ENCODE measurements at places on chromosomes 16 and 17.

DNA sequence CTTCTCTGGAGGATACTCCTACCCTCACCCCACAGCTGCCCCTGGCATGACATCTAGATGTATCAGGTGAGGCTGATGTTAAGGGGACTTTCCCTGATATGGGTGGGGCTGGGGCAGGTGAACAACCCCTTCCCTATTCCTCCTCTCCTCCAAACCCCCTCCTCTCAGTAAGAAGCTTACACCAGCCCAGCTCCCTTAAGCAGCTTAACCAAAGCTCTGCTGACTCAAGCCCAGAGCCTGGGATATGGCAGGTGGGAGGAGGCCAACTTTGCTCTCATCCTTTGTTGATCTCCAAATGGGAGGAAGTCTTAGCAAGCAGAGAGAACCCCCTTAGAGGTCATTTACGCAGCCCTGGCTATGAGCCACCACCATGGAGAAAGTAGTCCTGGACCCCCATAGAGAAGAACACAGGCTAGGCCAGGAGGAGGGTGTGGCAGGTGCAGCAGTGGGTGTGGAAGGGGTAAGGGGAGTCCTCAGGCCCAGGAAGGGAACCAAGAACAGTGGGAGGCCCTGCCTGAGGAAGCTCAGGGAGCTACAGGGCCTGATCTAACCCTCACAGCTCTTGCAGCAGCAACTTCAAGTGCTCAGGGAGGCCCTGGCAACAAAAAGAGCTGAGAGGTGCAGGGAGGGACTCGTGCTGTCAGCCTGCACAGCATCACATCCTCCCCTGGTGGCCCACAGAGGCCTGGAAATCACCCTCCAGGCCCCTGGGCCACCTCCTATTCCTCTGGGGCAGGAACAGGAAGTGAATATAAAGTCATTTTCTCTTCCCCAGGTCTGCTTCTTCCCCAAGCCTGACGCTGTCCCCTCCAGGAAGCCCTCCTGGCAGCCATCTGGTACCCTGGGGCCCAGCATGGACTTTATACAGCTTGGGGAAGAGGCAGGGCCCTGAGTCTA is 2.9 kb downstream of the UNC119 start:
- DNase-seq, result peak; percentile 34

GRCh38 chr16:79994418-79994817 is 393.9 kb upstream of the MAF start:
- DNase-seq, result no peak

- peak; percentile 43 for DNase-seq
Measured at GRCh38 chr17:34721326-34721725, 141.9 kb downstream of the TMEM132E start.

GRCh38 chr17:6713130-6713917 is at the start of gene SLC13A5:
Gene SLC13A5 (minus strand): TSS chr17:6713369. CDS start chr17:6713333, 36 bp downstream.
- DNase-seq, result no peak

DNA sequence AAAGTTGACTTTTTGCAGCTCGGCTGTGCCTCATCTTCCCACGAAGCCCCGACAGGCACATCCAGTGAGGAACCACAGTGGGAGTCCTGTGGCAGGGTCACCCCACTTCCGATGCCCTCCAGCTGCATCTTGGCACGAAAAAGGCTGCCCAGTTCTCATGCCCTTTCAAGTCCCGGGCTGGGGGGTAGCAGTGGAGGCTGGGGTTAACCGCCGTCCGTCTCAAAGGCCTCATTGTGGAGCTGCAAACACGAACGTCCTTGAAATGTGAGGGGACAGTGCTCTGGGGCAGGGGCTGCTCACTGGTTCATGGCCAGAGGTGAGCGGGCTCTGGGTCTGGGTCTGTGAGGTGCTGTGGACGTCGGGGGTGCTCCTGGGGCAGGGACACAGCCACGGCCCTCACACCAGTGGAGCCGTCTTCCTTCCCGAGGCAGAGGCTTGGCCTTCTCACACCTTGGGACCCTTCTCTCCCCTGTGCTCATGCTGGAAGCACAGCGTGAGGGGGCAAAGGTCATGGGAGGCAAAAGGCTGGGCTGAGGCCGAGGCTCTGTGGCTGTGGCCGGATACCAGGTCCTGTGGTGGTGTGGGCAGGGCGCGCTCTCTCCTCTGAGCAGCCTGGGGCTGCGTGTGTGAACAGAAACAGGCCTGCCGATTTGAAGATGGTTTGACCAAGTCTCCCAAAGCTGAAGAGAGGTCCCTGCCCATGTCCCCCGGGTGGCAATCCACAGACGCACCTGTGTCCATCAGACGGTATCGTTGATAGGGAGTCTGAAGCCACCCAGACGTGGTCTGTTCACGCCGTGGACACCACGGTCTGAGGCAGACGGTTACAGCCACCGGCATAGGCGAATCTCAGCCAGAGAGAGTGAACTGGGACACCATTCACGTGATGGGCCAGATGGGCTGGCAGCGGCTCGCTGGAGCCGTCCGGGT is 3.1 kb upstream of the MC1R start:
- no peak for DNase-seq

- DNase-seq, result no peak
Measured at GRCh38 chr17:65678546-65678945, 117.1 kb upstream of the AXIN2 start.

DNA sequence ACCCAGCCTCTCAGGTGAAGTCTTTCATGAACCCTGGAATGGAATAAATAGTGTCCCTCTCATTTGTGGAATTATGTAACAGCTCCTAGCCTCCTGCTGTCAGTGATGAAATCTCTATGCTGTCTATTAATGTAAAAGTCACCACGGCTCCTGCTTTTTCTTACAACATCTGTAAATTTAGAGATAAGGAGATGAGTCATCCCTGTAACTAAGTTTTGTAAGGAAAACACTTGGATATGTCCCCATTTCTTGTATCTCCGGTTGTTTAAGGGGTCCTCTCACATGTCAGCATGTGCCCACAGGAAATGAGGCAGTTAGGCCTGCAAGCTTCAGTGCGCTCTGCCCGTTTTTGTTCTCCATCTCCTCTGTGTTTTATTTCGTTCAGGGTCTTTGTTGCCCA is 2.8 kb upstream of the NAT9 start:
- DNase-seq, result no peak

DNA sequence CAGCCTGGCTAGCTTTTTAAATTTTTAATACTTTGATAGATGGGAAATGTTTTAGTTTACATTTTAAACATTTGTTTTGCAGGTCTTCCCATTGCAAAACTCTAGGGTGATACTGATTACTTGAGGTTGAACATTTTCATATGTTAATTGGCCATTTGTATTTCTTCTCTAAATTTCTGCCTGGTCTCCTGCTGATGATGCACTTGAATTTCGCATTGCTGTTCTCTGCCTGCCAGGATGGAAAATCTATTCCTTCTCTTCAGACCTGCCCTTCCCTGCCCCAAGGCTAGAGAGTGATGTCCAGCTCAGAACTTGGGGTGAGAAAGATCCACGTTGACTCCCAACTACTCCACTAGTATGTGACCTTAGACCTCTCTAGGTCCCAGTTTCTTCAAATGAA is 134.7 kb downstream of the PITPNC1 start:
- no peak for DNase-seq

GRCh38 chr17:39935909-39936308 is 8.4 kb downstream of the LRRC3C start:
- DNase-seq, result no peak

- DNase-seq, result no peak
Measured at GRCh38 chr16:75476817-75477216, 12.3 kb upstream of the TMEM170A start.

DNA sequence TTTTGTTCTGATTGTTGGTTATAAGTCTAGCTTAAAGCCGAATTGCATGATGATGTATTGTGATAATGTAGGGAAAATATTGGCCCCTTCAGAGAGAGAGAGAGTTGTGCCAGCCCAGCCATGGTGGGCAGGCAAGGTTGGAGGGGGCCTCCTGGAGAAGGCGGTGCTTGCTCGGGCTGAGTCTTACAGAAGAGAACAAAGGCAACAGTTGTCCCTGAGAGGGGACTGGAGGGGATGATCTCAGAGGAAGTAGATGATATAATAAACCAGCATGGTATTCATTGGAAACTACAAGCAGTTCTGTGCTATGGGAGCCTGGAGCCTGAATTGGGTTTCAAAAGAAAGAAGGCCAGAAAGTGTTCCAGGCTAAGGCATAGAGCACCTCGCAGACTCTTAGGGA is 173.8 kb downstream of the RPTOR start:
- no peak for DNase-seq

- no peak for DNase-seq
Measured at GRCh38 chr16:69839798-69840409, 77.8 kb downstream of the WWP2 start.

GRCh38 chr16:16175296-16175695 is 48.0 kb downstream of the ABCC6 start:
- DNase-seq, result no peak

DNA sequence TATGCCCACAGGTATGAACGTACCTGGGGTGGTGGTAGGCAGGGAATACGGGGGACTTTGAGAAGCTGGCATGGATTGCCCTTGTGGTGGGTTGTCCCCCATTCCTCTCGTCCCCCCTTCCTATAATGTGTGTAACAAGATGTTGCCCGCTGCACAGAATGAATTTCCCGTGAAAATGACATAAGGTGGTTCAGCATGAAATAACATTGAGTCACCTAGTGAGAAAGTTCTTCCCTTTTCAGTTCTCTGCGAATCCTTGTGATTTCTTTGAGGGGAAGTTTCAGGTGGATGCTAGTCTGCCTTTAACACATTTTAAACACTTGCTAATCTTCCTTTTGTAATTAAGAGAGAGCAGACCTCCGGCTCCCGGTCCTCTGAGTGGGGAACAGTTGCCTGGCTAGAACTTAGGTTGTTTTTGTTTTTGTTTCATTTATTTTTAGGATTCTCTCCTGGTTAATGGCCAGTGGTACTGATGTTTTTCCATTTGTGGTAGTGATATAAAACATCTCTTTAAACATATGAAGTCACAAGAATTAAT is 58.9 kb downstream of the RAP1GAP2 start:
- DNase-seq, result no peak

DNA sequence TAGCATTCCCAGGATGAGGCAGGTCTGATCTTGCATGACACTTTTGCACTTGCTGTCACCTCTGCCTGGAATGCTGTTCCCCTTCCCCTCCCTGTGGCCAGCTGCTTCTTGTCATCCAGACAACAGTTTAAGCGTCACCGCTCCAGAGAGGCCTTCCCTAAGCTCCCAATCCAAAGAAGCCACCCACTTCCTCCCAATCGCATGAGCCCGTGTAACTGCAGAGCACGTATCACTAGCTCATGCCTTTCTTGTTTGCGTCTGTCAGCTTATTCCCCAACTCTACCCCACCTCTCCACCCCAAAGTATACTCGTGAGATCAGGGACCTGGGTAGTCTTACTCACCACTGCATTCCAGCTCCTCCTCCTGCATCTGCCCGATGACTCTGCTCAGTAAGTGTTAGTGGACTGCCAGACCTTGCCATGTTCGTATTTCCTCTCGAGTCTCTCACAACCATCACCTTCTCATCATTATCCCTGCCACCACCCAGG is 92.8 kb downstream of the GAS7 start:
- DNase-seq, result no peak

- no peak for DNase-seq
Measured at GRCh38 chr17:864315-864714, 82.2 kb downstream of the MRM3 start.

GRCh38 chr16:51114382-51114781 is 36.7 kb downstream of the SALL1 start:
- no peak for DNase-seq

DNA sequence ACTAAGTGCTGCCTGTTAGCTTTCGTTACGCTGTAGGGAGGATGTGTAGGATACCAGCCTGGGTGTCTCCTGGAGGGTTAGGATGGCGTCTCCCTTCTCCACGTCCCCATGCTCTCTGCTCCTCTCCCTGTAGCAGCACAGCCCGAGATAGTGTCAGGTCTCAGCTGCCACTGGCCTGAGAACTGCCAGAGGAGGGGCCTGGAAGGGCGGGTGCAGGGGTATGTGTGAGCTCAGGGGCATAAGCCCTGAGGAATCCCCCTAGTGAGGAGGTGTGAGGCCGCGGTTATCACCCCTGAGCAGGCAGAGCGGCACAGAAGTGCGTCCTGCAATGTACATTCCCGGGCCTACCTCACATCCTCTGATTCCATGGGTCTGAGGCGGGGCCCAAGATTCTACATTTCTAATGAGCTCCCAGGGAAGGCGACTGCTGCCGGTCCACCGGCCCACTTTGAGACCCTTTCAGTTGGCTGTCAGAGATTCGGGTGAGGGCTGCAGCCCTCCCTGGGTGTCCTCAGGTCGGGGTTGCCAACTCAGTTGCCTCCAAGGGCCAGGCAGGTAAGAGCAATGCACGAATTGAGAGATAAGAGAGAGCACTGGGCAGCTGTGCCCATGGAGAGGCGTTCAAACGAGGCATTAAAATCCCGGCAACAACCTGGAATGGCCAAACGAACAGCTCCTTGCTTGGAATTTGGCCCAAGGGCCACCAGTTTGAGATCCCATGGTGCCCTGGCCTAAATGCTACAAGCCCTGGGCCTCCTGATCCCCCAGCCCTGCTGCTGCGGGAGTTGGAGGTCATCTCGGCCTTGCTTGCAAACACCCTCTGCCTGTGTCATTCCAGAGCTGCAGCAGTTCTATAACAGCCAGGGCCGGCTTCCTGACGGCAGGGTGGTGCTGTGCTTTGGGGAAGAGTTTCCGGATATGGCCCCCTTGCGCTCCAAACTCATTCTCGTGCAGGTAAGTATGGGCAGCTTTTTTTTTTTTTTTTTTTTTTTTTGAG is 20.6 kb downstream of the IRF8 start:
- DNase-seq, result peak; percentile 54

GRCh38 chr17:44084921-44085320 is 14.4 kb downstream of the G6PC3 start:
- no peak for DNase-seq

GRCh38 chr16:23640615-23640930 is 537 bp downstream of the PALB2 start:
- DNase-seq, result no peak

- DNase-seq, result no peak
Measured at GRCh38 chr17:56026915-56027314, 126.4 kb upstream of the ANKFN1 start.

DNA sequence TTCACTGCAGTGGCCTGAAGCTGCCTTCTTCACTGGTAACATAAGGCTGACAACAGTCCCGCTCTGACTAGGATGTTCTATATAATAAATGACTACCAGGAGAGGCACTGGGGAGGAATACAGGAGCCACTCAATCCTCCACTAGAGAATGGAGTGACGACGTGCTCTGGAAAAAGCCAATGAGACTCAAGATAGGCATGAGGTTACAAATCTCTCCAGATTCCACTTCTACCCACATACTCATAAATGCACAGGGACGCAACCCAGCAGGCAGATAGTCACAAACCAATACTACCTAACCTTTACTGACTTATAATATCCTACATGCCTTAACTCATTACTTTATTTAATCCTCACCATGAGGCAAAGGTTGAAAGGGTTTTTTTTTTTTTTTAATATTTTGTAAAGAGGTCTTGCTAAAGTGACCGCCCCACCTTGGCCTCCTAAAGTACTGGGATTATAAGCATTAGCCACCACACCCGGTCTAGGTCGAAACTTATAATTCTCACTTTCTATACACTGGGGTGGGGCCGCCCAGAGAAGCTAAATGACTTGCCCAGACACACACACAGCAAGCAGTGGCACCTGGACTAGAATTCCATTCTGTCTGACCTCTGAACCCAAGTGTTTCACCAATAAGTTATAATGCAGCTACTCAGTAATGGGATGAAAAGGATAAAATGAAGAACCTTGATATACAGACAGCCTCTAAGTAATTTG is 33.7 kb downstream of the TOM1L2 start:
- DNase-seq, result no peak

Data from chondrocyte (in vitro differentiated cells).